BJ (cell line): ENCODE measurements at places on chromosomes 6 and 20.

GRCh38 chr6:89986650-89987074, 92.4 kb downstream of the GJA10 start:
- DNase-seq, result peak; percentile 27

GRCh38 chr6:47303342-47303741, 6.4 kb downstream of the TNFRSF21 start:
- DNase-seq, result no peak

DNA sequence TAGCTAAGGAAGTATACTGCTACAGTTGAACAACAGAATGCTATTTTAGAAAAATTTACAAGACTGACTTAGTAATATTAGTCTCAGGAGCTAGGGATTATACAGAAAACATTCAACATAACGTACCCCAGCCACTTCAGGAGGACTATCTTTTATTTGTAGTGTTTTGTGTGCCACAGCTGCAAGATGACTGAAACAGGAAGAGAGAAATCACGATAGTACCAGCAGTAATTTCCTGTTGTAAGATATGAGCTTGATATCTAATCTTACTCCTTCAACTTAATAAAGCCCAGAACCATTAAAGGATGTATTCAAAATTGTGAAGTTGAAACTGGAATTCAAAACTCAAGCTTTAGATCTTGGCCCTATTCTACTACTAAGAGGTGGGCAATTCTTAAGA, 42.1 kb downstream of the SLC35A1 start:
- no peak for DNase-seq

DNA sequence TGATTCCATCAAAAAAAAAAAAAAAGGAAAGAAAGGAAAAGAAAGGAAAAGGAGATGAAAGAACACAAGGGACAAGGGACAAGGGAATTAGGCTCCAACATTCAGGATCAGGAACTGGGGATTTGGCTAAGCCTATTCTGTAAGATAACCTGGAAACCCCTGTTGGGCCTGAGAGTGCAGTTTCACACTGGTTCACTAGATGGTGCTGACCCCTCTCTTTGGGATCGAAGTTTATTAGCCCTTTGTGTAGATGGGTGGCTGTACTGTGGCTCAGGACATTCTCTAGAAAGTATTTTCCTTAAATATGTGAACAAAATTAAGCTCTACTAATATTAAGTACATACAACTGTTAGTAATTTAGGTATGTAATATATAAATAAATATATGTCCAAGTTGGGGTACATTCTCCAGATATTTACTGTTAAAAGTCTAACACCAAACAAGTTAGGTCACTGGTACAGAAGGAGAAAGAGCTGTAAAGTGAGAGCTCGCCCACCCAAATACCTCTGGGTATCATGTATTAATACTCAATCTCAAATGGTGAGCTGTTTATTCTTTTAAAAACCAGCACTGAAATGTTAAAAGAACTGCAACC, 6.3 kb downstream of the OR2A4 start:
- DNase-seq, result peak; percentile 18

DNA sequence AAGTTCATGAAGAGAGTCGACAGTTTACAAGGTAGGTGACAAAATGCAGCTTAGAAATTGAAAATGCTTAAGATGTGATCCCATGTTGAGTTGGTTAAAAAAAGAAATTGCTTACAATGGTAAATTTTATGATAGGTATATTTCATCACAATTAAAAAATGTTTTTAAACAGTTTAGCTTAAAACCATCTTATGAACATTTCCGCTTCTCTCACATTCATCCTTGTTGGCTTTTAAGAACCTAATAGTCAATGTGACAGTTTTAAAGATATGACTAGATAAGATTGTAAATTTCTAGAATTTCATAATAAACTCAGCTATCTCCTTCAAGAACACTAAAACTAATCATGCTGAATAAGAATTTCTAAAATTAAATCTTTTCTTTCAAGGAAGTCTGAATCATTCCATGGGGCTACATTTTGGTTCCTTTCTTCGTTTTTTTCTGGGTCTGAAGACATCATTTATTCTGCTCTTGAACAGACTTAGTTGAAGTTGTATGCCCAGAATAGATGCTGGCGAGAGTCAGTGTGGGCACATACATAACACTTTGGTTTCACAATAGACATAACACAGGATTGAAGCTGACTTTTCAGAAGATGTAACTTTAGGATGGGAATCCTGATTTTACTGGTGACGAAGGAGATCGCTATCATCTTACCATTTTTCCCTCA, 35.9 kb upstream of the LTV1 start:
- DNase-seq, result no peak

GRCh38 chr20:10670501-10671220, 3.1 kb downstream of the JAG1 start:
- no peak for DNase-seq

GRCh38 chr6:165306955-165307354, 2.5 kb downstream of the C6orf118 start:
- DNase-seq, result no peak

GRCh38 chr6:147949981-147950622, 392.5 kb upstream of the SASH1 start:
- no peak for DNase-seq

- DNase-seq, result no peak
Observed at GRCh38 chr6:43992783-43993644, 134.2 kb downstream of the MRPL14 start.

- no peak for DNase-seq
Observed at GRCh38 chr20:36823121-36823520, 49.6 kb upstream of the DSN1 start.

GRCh38 chr6:348860-349396, 42.6 kb upstream of the IRF4 start:
- no peak for DNase-seq

- DNase-seq, result no peak
Observed at GRCh38 chr6:138404666-138405337, 779 bp downstream of the HEBP2 start.

DNA sequence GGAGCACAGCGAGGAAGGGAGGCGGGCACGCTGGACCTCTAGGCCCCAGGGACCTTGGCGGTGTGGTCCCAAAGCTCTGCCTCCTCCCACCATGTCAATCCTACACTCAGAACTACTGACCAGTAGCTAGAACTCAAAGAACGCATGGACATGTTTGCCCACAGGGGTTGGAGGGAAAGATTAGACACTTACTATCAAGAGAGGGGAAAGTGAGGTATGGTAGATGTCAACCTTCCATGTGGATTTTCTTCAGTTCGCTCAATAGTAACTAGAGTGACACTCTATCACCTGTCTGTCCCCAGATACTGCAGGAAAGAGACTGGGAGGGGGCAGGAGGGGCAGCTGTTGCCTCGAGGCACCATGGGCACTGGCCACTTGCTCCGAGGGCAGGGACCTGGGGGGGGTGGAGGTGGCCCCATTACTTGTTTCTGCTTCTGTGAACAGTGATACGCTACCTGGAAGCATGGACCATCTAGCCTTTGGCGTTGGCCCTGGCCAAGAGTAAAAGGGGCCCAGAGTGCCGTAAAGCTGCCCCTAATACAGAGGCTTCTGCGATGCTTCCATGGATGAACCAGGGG, 912 bp upstream of the DIDO1 start:
- no peak for DNase-seq
